ENCODE measurements at places on chromosomes 5 and 9. TPM values are rescaled to one million over a fixed set of nuclear protein-coding genes. Genes with fewer than 3 reads are reported as not detected.
A peak's percentile ranks its signal among the peaks of the same experiment; 100 is the strongest.

The CCDC183 gene
- 0.29 TPM for polyA plus RNA-seq

GRCh38 chr9:14213504-14213903 lies 100.4 kb downstream of the NFIB start:
- no peak for DNase-seq

DNA sequence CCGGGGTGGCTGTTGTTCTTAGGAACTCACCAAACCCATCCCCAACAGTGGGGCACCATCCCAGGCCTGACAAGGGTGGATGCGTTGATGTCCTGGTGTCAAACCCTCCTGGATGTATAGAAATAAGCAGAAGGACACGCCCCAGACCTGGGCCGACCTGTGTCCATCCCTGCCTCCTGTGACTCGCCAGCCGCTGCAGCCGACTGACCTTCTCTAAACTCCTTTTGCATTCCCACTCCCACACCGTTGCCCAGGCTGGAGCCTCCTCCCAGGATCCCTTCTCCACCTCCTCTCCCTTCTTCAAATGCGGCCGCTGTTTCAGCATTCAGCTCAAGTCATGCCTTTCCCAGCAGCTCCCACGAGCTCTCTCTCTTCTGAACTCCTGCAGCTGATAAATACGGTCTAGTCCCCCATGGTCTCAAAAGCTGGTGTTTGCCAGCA lies 213.2 kb upstream of the IER5L start:
- no peak for DNase-seq

DNA sequence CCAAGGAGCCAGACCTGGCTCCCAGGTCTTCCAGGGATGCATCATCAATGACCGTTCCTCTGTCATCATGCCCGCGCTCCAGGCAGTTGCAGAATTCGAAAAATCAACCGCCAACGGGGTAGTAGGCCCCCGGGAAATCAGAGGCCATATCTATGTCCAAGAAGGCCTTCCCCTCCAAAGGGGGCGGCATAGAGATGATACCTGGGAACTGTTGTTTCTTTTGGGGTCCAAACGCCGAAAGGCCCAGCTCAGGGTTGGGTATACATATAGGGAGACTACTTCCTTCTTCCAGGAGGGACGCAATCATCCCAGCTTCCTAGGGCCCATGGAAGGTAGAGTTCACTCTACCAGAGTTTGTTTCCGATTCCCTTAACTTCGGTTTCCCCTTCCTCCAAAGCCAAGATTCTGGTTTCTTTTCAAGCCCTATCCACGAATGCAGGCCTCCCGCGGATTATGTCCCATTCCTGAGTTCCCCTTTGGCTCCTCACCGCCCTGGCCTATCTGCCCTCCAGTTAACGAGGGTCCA lies 754 bp downstream of the DCAF12 start:
- DNase-seq = peak; percentile 41

DNA sequence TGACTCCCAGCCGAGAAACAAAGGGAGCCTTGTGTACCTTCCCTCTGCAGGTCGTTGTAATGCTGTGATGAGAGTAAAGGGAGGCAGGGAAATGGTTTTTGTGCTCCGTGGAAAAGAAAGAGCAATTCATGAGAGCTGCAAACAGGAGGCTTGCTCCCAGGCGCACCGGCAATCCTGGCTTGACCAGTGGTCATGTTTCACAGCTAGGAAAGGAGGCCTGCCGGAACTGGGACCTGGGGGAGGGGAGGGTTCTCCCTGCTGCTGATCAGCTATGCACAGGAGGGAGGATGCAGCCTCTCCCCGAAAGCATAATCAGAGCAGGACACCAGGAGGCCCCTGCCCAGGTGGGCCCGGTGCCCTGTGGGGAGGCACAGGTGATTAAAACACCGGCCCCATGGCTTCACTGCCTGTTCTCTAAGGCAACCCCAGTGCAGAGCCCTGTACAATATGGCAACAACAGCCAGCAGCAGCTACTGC lies 131.3 kb downstream of the ZDHHC21 start:
- no peak for DNase-seq

Measured in IMR-90 (cell line).